Activated T-helper 17 cell treated with anti-CD3 and anti-CD28 coated beads, Interleukin-2, amount 50 U/mL, for 72 hours (primary cell): ENCODE measurements at places on chromosomes 5 and 9. TPM values are rescaled to one million over a fixed set of nuclear protein-coding genes. Genes with fewer than 3 reads are reported as not detected.

GRCh38 chr5:71621268-71621667 lies 34.1 kb downstream of the MCCC2 start:
- ATAC-seq: no peak

DNA sequence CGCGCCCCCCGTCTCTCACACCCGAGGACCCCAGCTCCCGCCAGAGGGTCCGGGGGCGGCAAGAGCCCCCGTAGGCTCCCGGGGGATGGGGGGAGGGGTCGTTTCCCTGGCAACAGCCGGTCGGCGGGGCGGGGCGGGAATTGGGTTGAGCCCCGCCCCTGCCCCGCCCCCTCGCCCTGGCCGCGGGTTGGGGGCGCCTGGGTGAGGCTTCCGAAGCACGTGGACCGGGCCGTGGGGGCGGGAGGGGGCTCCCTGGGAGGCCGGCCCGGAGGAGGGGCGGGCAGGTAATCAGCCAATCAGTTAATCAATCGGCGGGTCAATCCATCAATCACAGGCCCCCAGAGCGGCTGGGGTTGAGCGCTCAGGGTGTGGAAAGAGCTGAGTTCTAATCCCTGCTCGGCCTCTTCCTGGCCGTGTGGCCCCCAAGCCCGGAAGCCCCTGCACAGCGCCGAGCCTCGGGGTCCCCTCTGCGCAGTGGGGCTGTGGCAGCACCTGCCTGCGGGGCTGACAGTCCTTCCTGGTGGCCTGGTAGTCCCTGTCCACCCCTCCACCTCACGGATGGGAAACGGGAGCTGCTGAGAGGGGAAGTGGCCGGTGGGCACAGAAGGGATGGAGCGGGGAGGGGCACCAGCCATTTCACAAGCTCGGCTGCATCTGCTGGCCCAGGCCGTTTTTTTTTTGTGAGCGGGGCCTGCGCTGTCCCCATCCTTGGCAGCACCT lies 174.2 kb upstream of the IER5L start:
- ATAC-seq: no peak

- ATAC-seq: no peak
These were observed 188.4 kb downstream of the C9orf50 start for GRCh38 chr9:129432297-129433154.

Gene IFNA13
- total RNA-seq: not detected

Gene CCDC180
- 3.6 TPM for total RNA-seq

Gene SMIM33
- 0.90 TPM for total RNA-seq

Gene PCDHGB7
- total RNA-seq: 0.11 TPM

Gene IRX4
- total RNA-seq: not detected

GRCh38 chr5:116668390-116668789 lies 93.8 kb upstream of the SEMA6A start:
- ATAC-seq: no peak

Gene DDX4
- total RNA-seq: 0.26 TPM

Gene SLIT3
- total RNA-seq: not detected

Gene NUP155
- total RNA-seq: 84.5 TPM

- no peak for ATAC-seq
These were observed 623.1 kb downstream of the LRRC70 start for GRCh38 chr5:63201738-63202137.

DNA sequence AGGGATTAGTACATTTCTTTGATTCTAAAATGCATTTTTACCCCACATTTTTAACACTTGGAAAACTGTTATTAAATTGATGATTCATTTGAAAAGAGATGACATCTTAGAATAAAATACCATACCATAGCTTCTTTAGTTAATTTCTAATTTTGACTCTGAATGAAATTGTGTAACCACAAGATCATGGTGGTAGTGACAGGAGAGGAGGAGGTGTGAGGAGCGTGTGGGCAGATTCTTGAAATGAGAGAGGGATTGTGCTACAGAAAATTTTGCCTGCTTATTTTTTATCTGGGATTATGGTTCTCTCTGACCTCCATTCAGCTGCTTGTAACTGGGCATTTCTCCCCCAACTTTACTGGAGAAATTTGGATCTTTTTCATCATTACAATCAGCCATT lies 173.3 kb upstream of the CLINT1 start:
- ATAC-seq: no peak

DNA sequence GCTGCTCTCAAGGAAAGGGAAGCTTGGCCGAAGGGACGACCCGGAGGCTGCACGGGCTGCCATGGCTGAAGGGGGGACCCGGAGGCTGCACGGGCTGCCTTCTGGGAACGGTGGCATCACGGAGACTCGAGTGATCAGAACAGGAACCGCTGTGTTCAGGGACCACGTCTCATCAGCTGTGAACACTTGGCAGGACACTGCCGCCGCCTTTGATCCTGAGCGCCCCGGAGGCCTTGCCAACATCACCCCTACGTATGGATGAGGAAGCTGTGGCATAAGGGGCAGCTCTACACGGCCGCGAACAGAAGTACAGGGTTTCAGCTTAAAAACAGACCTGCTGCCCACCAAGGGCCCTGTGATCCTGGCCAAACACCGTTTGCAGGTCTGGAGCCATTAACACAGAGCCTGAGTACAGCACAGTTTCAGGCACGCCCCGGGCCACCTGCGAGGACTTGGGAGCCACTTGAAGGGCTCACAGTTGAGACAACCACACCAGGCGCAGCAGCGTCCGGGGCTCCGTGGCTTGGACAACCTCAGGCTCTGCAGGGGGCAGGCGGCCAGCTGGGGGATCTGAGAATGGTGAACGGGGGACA lies 23.9 kb upstream of the TERT start:
- no peak for ATAC-seq

GRCh38 chr9:91560301-91560700 lies 136.7 kb upstream of the NFIL3 start:
- ATAC-seq: no peak

DNA sequence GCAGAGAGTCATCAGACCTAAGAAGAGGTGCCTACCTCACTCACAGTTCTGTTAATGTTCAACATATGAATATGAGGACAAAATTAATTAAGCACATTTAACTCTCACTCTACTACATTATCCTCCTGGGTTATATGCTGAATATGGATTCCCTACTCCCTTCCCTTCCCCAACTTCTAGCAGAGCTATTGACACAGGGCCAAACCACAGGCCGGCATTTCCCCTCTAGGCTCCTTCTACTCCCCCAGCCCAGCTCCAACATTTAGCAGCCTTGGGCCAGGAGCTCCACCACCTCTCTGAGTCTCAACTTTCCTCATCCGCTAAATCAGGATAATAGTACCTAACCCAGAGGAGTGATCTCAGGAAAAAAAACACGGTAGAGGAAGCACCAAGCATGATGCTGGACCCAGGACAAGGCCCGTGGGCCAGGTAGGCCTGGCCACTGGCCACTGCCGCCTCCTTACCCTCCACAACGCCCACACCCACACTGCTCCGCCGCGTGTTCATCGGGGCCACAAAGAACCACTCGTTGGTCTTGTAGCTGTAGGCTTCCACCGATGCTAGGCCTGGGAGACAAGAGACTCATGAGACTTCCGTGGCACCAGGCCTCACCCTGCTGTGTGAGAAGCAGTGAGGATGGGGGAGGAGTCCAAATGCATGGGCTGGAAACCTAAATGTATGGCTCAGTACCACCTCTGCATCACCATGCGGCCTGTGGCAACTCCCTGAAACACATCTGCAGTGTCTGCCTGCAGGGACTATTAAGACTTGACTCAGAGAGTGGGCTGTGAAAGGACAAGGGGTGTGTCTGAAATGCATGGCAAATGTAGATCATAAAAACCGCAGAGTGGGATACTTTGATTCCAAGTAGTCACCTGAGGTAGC lies 98.8 kb downstream of the KLHL3 start:
- no peak for ATAC-seq

DNA sequence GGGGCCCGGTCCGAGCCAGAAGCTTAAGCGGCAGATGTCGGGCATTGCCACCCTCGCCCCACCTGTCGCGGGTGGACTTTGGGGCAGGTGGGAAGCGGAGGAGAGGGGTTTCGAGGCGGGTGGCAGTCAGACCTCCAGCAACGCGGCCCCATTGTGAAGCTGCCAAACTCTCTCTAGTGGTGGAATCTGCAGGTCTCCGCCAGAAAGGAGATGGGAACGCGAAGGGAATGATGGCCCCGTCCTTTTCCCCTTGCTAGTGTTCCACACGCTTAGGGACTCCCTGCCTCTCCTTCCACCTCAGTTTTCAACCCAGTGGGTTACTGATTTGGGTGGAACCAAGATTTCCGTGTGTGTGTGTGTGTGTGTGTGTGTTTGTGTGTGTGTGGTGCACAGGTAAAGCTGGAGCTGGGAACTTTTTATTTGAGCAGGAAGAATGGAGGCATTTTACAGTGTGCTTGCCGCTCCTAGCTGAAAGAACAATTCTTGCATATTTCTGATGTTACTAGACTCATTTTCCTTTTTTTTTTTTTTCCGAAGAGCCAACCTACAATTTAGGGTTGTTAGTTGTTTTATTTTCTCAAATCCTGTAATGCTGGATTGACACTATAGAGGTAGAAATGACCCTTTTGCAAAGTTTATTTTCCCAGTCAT lies 1.3 kb downstream of the MACIR start:
- no peak for ATAC-seq

DNA sequence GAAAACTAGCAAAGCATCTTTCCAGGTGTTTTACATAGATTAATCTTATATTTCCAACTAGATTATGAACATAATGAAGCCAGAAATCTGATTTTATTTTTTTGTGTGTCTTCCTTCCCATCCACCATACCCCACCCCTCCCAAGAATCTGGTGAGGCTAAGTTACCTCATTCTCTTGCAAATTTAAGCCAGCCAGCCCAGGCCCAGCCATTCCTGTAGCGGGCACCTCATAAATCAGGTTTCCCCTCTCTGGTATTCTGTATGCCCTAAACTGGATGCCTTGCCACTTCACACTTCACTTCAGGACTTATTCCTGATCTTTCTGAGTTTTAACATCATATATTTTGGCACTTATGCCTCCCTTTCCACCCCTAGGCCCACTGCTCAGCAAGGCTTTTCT lies 21.8 kb downstream of the C9 start:
- no peak for ATAC-seq

- ATAC-seq: no peak
These were observed 24.8 kb downstream of the PCSK1 start for GRCh38 chr5:96408210-96408777.

DNA sequence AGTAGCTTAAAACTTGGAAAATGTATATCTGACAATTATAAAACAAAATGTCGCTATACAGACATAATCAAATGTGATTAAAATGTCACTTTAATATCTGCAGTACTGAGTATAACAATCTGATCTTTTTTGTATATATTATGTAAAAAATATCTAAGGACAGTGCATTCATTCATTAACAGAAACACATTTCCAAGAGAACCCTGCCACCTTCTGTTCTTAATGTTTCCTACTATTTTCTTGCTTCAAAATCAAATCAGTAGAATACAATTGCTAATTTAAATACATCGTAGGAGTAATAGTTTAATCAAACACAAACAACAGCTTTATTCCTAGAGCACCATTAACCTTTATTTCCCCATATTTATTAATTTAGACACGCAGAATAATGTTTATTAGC lies 142.6 kb upstream of the ST8SIA4 start:
- ATAC-seq: no peak

Gene FGF1
- not detected for total RNA-seq

Gene SLC34A1
- total RNA-seq: 0.56 TPM

- ATAC-seq: no peak
These were observed 236.7 kb downstream of the CDH18 start for GRCh38 chr5:19751326-19751725.

Gene ERBIN
- 40.0 TPM for total RNA-seq

DNA sequence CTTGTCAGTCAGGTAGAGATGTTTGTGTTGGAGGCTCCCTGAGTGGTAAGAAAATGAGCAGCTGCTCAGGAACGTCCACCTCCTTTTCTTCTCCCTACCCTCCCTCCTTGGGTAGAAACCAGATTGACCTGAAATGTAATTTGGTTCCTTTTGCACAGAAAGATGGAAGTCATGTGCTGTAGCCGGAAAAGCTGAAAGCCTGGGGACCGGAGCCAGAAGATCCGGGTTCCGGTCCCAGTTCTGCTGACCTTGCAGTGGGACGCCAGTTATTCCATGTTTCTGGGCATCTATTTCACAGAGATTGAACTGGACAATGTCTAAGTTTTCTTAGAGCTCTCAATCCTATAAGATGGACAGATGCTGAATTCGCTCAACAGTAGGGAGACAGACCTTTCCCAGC lies 40.1 kb downstream of the SLC36A1 start:
- no peak for ATAC-seq

Gene TMEM38B
- 13.5 TPM for total RNA-seq

DNA sequence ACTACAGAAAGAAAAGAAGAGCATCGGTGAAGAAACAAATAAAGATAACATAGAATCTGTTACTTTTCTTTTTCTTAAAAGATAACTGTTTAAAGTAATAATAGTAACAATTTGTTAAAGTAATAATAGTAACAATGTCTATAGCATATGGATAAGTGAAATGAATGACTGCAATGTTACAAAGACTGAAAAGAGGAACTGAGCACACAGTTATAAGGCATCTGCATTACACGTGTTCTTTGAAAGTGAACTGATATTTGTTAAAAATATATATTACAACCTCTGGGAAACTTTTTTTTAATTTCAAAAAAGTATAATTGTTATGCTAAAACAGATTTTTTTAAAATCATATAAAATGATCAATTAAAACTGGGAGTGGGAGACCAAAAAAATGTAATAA lies 88.4 kb upstream of the FST start:
- ATAC-seq: no peak

DNA sequence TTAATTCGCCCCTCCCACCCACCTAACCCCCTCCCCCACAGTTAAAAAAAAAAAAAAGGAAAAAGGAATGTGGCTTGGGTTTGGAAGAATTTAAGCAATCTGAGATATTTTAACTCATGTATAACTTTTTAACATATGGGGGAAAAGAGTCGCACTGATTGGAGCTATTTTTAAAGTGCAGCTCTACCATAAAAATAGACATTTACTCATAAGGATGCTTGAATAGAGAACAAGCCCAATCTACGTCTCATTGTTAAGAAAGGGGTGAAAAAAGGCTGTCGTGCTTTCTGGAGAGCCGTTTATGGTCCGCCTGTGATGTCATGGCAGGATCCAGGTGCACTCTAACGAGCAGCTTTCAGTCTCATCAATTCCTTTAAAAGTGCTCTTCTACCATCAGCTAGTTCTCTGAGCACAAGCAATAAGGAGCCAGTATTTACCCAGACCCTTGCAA lies 142.4 kb downstream of the ELAVL2 start:
- ATAC-seq: no peak

DNA sequence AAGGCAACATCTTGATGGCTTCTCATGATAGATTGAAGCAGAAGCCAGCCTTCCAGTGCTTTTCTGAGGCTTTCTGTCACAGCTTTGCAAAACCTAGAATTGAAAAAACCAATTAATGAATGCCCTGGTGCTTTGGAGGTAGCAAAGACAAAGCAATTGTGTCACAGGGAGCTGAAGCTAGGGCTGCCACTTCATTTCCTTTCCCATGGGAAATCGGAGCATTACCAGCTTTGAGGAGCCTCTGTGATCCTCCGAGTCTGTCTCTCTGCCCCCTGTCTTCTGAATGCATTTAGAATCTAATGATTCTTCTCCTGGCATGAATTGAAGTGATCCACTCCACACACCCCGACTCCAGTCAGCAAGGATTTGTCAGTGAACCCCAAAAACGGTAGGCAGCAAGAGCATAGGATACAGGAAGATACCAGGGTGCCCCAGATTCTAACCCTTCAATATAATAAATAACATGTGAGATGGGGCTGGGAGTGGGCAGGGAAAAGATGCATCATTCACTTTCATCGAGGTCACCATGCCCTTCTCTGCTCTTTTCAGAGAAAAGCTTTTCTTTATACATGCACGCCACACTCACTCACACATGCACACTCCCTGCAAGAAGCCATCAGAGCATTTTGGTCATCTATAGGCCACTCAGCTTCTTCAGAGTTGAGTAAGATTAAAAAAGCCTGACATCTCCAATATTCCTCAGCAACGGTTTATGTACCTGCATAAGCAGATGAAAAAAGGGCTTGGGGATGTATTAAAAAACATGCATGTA lies 247.7 kb upstream of the ZNF462 start:
- ATAC-seq: no peak
